ENCODE measurements at places on chromosomes 1 and 21. TPM values are rescaled to one million over a fixed set of nuclear protein-coding genes. Genes with fewer than 3 reads are reported as not detected.

- no peaks in the 10 kb centered on the region for H3K4me1 ChIP-seq
- H3K4me3 ChIP-seq: no peak overlapping the region
- no peaks in the 10 kb centered on the region for H3K36me3 ChIP-seq
These were observed 372.2 kb downstream of the RRAGC start for GRCh38 chr1:38487396-38487795.

- H3K27me3 ChIP-seq: peaks cover 9% of the 10 kb centered on the region
- no peak overlapping the region for H3K4me3 ChIP-seq
- H3K4me1 ChIP-seq: no peaks in the 10 kb centered on the region
- no peak for DNase-seq
- H3K36me3 ChIP-seq: no peaks in the 10 kb centered on the region
These were observed 482.2 kb downstream of the CAMTA1 start for GRCh38 chr1:7267493-7267892.

Gene CHIA
- total RNA-seq: not detected

Gene LCE2A
- not detected for total RNA-seq

DNA sequence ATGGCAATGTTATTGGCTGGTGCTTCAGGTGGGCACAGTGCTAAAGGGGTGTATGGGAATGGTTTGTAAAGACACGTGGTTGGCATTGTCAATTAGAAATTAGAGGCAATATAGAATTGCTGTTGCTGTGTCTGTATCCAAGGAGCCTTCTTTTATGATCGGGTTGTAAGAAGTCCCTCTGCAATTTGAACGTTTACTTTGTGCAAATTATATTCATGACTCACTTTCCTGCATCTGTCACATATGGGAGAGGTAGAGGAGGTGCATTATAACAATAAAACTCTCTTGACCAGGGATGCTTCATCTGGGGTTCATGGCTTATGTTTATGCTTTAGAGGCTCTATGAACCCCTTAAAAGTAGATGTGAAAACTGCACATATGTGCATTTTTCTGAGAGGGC is 130.4 kb upstream of the DNAH14 start:
- no peaks in the 10 kb centered on the region for H3K36me3 ChIP-seq
- no peaks in the 10 kb centered on the region for H3K27me3 ChIP-seq
- H3K27ac ChIP-seq: no peak overlapping the region
- DNase-seq: no peak
- no peak overlapping the region for H3K4me3 ChIP-seq

- DNase-seq: no peak
- H3K27me3 ChIP-seq: no peaks in the 10 kb centered on the region
- no peaks in the 10 kb centered on the region for H3K36me3 ChIP-seq
- H3K4me1 ChIP-seq: peaks cover 20% of the 10 kb centered on the region
These were observed 1.5 kb downstream of the MOB3C start for GRCh38 chr1:46615088-46615487.

All from K562 (cell line).